ENCODE measurements at places on chromosomes 7 and 10.

- DNase-seq: no peak
These were observed 155.6 kb upstream of the LAMB4 start for GRCh38 chr7:108285778-108286177.

GRCh38 chr10:3712707-3713106 lies 72.3 kb downstream of the KLF6 start:
- DNase-seq: no peak

DNA sequence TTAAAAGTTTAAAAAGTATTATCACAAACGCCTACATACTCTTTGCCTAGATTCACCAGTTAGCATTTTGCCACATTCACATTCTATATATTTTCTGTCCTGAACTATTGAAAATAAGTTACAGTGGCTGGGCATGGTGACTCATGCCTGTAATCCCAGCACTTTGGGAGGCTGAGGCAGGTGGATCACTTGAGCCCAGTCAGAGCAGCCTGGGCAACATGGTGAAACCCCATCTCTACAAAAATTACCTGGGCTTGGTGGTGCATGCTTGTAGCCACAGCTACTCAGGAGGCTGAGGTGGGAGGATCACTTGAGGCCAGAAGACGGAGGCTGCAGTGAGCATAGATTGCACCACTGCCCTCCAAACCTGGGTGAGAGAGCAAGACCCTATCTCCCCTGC lies 5.3 kb downstream of the ARPC1A start:
- DNase-seq: no peak

- no peak for DNase-seq
These were observed 3.7 kb upstream of the PRKAR1B start for GRCh38 chr7:730501-731439.

DNA sequence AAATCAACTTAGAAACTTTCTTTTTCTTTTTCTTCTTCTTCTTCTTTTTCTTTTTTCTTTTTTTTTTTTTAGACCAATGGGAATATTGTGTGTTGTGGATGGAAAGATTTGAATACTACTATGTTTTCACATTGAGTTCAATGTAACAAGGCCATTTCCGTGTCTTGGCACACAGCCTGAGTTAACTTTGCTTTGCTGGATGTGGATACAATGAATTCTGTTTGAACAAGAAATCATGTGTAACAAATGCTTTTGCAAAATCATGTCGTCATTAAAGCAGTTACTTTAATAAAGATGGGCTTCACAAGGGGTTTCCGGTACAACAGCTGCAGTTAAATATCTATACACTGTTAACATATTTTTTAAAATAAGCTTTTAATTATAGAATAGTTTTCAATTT lies 13.5 kb upstream of the ENTPD1 start:
- peak; percentile 31 for DNase-seq

- DNase-seq: peak; percentile 75
These were observed 83.7 kb upstream of the BET1 start for GRCh38 chr7:94087664-94088352.

GRCh38 chr10:106711313-106711906 lies 453.1 kb downstream of the SORCS1 start:
- DNase-seq: peak; percentile 21

GRCh38 chr10:116670706-116671105 lies 50.0 kb downstream of the PNLIPRP2 start:
- DNase-seq: no peak

Measured in bronchial epithelial cell (primary cell).